Large intestine (tissue), 12 donors: ENCODE measurements at places on chromosomes 7 and 10. TPM values are rescaled to one million over a fixed set of nuclear protein-coding genes. Genes with fewer than 3 reads are reported as not detected.

- no peak for DNase-seq
These were observed 16.8 kb downstream of the GIMAP5 start for GRCh38 chr7:150753826-150754603.

GRCh38 chr10:543131-543530 is 146.3 kb downstream of the DIP2C start:
- DNase-seq, result no peak

DNA sequence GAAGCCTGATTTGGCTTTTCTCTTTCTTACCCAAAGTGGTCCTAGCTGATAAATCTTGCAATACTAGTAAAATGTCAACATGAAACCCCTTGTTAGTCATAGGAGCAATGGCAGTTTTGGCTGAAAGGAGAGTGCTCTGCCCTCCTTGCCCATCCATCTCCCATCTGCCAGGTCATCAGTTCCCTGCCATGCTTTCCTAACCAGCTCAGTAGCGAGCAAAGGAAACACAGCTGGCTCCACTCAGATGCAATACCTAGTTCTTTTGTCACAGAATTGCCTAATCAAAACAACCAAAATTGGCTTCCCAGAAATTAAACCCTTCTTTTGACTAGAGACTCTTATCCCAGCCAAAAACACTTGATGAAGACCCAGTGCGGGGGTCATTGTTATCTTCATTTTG is 733.0 kb downstream of the CCSER2 start:
- DNase-seq, result no peak

- peak; percentile 64 for DNase-seq
These were observed 30.9 kb upstream of the KMT2E start for GRCh38 chr7:104983076-104983577.

- DNase-seq, result no peak
These were observed 175.2 kb upstream of the KCND2 start for GRCh38 chr7:120097774-120098173.

DNA sequence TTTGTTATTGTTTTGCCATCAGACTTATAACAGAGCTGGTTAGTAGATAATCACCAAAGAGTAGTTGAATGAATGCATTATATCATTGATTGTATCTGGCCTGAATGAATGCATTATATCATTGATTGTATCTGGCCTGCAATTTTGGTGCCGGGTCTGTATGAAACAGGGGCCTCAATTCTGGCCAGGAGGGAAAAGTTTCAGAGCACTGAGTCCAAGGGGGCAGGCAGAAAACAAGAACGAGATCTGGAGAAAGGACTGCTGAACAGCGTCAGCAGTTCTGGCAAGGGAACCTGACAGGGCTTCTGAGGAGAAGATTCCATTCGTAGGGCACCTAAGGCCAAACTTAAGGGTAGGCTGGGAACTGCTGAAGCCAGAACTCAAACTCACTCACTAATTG is 128.0 kb downstream of the SEMA3C start:
- DNase-seq, result no peak

DNA sequence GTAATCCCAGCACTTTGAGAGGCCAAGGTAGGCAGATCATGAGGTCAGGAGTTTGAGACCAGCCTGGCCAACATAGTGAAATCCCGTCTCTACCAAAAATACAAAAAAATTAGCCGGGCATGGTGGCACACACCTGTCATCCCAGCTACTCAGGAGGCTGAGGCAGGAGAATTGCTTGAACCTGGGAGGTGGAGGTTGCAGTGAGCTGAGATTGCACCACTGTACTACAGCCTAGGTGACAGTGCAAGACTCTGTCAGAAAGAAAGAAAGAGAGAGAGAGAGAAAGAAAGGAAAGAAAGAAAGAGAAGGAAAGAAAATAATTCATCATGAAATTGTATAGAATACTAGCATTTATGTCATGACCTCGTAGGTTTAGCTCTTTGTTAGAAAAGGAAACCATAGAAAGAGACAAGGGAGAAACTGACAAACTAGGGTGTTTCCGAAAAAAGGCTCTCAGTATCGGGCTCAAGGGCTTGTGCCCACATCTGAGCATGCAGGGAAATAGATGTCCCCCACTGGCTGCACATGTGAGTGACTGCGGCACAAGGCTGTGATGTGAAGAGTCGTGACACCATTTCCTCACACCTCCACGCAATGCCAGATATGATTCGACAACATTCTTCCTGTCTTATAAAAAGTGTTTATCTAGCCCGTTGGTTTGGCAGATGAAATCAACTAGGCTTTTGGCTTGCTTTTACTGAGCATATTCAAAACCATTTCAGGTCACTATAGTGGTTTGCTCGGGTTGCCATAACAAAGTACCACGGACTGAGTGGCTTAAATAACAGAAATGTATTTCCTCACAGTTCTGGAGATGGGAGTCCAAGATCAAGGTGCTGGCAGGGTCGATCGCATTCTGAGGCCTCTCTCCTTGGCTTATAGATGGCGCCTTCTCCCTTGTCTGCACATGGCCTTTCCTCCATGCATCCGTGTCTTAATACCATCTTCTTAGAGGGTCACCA is 2.0 kb downstream of the SRGN start:
- peak; percentile 20 for DNase-seq

DNA sequence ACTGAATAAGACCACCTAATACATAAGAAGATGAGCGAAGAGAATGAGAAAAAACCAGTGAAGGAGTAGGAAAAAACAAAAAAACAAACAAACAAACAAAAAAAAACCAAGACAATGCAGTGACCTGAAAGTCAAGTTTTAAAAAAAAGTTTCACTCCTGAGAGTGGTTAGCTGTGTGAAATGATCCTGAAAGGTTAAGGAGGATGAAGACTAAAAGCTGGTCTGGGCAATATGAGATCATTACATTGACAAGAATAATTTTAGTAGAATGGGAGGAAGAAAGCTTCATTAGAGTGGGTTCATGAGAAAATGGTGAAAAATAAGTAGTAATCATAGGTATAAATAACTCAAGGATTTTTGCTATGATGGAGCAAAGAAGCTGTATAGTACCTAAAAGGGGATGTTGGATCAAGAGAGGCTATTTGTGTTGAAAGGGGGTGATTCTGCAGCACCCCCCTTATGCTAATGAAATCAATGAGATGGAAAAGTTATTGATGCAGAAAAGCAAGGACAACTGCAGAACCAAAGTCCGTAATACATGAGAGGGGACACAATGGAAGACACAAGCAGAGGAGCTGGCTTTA is 80.2 kb downstream of the KMT2C start:
- no peak for DNase-seq

- DNase-seq, result peak; percentile 17
These were observed 4.0 kb upstream of the PLXNA4 start for GRCh38 chr7:132580277-132580676.

DNA sequence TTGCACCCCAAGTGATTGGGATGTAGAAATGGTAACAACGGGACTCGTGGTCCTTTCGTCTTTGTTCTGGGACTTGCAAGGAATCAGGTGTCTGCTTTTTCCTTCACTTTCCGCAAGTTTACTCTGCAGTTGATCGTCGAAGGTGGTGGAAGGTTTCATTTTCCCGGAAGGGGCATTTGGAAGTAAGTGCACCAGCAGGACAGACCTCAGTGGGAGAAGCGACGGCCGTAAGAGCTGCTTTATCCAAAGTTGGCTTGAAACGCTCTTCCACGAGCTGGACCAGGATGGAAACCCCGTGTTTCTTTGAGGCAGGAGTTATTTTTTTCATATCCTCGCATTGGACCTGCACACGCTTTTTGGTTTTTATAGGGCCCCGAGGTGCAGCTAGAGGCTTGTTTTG is 1.2 kb downstream of the BRI3 start:
- DNase-seq, result no peak

DNA sequence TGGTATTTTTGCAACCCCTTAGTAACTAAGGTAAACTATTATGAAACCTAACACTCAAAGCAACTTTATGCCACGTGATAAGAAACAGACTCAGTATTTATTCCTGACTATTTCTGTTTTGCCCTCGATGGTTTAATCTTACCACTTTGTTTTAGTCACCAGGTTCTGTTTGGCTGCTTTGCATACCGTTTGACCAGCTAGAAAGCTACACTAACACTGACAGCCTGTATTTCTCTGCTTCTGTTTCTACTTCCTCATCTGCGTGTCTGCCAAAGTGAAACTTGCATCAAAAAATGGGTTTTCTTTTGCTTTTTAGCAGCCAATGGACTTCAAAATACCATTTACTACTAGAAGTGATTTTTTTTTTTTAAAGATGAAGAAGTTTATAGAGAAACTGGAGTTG is 802.5 kb downstream of the GRM8 start:
- DNase-seq, result no peak

GRCh38 chr7:73896454-73896853 is 35.5 kb downstream of the TMEM270 start:
- no peak for DNase-seq

DNA sequence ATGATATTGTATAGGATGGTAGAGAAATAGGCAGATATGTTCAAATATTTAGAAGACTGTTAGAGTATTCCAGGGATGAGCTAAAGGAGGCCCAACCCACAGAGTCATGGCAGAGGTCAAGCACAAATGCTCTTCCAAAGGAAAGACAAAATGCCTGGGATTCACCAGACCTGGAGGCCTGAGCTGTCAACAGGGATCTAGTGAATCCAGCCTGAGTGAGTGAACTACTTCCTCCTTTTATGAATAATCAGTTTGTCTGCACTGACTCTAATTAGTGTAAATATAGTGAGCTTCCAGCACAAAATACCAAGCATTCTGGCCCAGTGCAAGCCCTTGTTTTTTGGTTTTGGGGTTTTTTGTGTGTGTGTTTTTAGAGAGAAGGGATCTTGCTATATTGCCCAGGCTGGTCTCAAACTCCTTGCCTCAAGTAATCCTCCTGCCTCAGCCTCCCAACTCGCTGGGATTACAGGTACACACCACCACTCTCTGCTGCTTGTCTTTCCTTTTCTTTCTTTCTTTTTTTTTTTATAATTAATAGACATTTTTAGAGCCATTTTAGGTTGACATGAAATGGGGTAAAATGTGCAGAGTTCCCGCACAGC is 244.4 kb downstream of the SKIDA1 start:
- no peak for DNase-seq

DNA sequence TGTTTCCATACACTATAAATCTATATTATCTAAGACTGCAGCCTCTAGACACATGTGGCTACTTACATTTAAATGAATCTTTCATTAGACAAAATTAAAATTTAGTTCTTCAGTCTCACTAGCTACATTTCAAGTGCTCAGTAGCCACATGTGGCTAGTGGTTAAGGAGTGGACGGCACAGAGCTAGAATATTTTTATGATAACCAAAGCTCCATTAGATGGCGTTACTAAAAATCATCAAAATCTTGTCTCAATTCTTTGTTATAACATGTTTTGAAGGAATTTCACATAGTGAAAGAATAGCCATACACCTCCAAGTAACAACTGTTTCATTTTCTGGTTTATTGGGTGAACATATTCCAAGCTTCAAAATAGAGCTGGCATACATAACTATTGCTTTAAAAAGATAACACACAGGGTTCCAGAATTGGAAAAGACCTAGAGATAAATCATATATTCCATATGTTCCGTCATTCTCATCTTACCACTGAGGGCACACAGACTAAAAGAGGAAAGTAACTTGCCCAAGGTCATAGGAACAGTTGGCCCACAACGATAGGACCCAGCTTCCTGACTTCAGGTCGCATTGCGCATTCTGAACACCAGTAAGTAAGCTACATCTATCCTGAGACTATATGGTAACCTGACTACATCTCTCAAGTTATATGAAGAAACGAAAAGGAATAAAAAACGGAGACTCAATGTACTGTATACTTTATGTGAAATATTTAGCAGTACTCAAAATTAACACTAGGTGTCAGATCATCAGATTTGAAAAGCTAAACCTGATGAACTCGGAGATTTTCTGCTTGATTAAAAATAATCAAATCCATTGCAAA is 66.6 kb downstream of the CAV1 start:
- DNase-seq, result no peak

- DNase-seq, result no peak
These were observed 35.7 kb downstream of the ITIH2 start for GRCh38 chr10:7738536-7739407.

DNA sequence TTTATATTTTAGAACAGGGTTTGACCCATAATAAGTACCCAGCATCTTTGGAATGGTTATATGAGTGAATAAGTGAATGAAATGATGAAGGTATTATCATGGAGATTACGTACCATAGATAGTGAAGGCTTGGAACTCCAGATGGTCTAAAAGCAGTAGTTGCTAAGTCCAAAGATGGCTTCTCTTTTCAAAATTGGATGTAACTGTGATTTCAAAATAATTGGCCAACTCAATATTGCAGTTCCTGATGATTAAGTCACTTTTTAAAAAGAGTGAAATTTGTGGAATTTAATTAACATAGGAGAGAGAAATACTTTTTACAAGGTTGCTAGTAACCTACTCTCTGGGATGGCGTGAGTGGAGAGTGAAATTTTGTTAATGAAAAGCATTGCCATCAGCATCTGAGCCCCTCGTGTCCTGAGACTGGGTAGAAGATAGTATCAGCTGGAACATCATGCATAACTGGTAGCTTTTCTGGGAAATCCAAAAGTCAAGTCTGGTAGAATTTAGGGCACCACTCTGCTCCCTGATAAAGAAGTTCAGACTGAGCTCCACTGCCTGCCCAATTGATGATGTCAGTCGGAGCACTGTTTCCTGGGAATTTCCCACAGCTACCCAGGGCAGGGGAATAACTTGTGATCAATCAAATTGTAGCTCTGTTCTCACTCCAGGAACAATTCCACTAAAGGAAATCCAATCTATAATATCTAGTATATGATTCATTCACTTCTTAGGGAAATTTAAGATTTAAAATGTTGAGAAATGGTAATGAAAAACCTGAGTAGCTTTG is 3.2 kb downstream of the GPR141 start:
- no peak for DNase-seq

- DNase-seq, result no peak
These were observed 69.1 kb upstream of the MXI1 start for GRCh38 chr10:110138197-110138812.

Gene KLF14
- polyA plus RNA-seq, result 0.18 TPM

Gene POU6F2
- polyA plus RNA-seq, result 0.19 TPM

Gene FAM237B
- 0.16 TPM for polyA plus RNA-seq

Gene SH3PXD2A
- polyA plus RNA-seq, result 32.0 TPM

Gene VWA2
- polyA plus RNA-seq, result 4.6 TPM

Gene OR2A1
- 0.94 TPM for polyA plus RNA-seq

Gene TUBB8
- 0.81 TPM for polyA plus RNA-seq
